WTC11 (cell line): ENCODE measurements at places on chromosomes 13 and 19. TPM values are rescaled to one million over a fixed set of nuclear protein-coding genes. Genes with fewer than 3 reads are reported as not detected.

Gene ACTMAP
- total RNA-seq, result 29.6 to 42.4 TPM (median 40.2 TPM) in 3 replicates

Gene F7
- 0.26 to 1.5 TPM (median 1.3 TPM) in 3 replicates for total RNA-seq

Gene PLIN4
- total RNA-seq, result 0.35 to 0.62 TPM (median 0.57 TPM) in 3 replicates

DNA sequence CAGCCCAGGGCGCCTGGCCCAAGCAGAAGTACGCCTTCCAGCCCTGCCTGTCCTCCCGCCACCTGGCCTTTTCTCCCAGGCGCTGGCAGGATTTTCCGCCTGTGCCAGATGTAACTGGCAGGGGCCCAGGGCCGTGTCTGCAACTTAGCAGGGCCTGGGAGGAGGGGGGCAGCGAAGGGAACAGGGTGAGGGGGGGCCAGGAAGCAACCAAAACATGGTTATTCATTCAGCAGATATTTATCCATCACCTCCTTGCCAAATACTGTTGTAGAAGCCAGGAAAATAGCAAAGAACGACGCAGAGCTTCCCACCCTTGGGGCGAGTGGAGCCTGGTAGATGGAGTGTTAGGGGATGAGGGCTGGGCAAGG lies 5.6 kb downstream of the TLE6 start:
- H3K27me3 ChIP-seq, result peaks cover 54% of the 10 kb centered on the region
- peaks cover 41% of the 10 kb centered on the region for H3K4me1 ChIP-seq
- no peak overlapping the region; the same call in 1 of the 2 replicates for H3K4me3 ChIP-seq
- no peak overlapping the region for H3K27ac ChIP-seq
- no peak for DNase-seq

Gene KRTDAP
- 1.3 to 3.2 TPM (median 1.7 TPM) in 3 replicates for total RNA-seq

Gene PPFIA3
- total RNA-seq, result 25.5 to 30.1 TPM (median 27.3 TPM) in 3 replicates

DNA sequence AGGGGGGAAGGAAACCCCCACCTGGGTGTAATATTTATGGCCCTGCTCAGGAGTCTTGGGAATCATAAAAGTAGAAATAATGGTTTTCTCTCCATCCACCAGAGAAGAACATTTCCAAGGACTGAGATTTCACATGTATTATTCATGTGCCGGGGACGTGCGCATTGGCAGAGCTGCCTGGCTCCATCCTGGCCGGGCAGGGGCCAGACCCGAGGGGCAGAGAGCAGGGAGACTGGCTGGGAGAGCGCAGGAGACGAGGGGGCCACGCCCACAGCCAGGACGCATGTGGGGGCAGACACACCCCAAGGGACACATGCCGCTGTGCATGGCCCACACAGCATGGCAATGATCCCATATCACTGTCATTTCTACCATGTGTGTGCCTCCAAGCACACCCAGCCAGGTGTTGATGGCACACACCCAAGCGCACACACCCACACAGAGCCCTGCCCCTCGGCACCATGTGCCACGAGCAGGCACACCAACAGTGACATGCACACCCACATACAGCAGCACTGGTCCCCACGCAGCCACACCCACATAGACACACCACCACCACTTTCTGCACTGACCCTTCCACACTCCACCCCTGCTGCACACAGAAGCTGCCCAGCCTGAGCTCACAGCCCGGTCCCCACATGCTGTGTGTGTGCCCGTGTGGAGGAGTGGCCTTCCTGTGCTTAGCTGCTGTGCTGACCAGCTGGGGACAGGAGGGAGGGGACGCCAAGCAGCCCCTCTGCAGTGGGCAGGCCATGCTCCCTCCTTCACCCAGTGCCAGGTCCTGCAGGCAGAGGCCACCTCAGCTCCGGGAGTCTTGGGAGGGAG lies 39.3 kb downstream of the CEBPG start:
- no peak overlapping the region for H3K4me3 ChIP-seq
- DNase-seq, result no peak
- peaks cover 6% of the 10 kb centered on the region for H3K4me1 ChIP-seq
- no peaks in the 10 kb centered on the region for H3K27me3 ChIP-seq

Gene BCL3
- 4.6 to 7.8 TPM (median 5.6 TPM) in 3 replicates for total RNA-seq
